A549 treated with ZK216348 at 1 μM for 4 hours (cell line): ENCODE measurements at places on chromosomes 12 and 14. TPM values are rescaled to one million over a fixed set of nuclear protein-coding genes. Genes with fewer than 3 reads are reported as not detected.

CLIP1 gene
- total RNA-seq = 35.8 to 51.2 TPM (median 44.4 TPM) in 5 replicates

GPX2 gene
- total RNA-seq = 179 to 281 TPM (median 196 TPM) in 5 replicates

PLXNC1 gene
- total RNA-seq = 0.04 to 0.18 TPM (median 0.11 TPM) in 5 replicates

CYP27B1 gene
- total RNA-seq = 0.86 to 4.5 TPM (median 2.7 TPM) in 5 replicates

CMTM5 gene
- total RNA-seq = not detected in 5 replicates

DIO2 gene
- 3.5 to 4.2 TPM (median 3.8 TPM) in 5 replicates for total RNA-seq

BIN2 gene
- 0.09 to 0.19 TPM (median 0.14 TPM) in 4 of 5 replicates, not detected in the other for total RNA-seq
